Mesothelial cell of epicardium (in vitro differentiated cells): ENCODE measurements at places on chromosomes 13 and 19. TPM values are rescaled to one million over a fixed set of nuclear protein-coding genes. Genes with fewer than 3 reads are reported as not detected.

DNA sequence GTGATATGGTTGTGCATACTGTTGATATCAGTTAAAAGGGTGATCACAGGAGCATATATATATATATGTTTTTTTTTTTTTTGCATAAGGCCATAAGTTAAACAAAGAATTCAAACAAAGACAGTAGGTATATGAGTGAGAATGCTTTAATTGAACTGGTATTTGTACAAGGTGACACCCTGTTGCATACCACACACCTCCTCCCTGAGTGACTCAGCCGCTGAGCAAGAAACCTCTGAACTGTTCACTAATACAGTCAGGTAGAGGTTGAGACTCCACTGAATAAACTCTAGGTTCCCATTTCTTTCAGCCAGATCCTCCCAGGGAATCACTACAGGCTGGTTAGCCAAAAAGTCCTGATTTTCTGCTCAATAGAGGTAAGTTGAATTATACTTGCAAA, at the start of gene SCEL:
Gene SCEL, plus strand, starts transcription at position 259 of the 400 bp plus-strand sequence. CDS start 20,170 bp downstream, outside the sequence.
- no peak for DNase-seq
- H3K4me3 ChIP-seq, result no peak within 1 kb of the TSS
- H3K27me3 ChIP-seq, result no peaks in the 10 kb centered on the region
- H3K36me3 ChIP-seq, result no peaks in the 10 kb centered on the region

The ZNF765 gene
- total RNA-seq, result 15.5 to 17.7 TPM (median 16.1 TPM) in 3 replicates

DNA sequence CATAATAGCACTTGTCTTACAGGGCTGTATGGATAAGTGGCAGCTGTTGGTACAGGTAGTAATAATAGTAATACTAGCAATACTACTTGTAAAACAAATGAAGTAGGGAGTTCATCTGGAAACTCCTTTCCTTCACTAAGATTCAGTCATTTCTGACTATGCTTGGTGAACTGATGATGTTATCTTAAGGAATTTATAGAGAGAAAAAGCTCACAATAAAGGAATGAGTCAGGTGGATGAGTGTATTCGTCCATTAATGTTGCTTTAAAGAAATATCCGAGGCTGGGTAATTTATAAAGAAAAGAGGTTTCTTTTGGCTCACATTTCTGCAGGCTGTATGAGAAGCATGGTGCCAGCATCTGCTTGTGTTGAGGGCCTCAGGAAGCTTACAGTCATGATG, 477.3 kb downstream of the KLF12 start:
- no peak overlapping the region for H3K27ac ChIP-seq
- DNase-seq, result no peak
- H3K4me3 ChIP-seq, result no peak overlapping the region
- peaks cover 5% of the 10 kb centered on the region for H3K4me1 ChIP-seq

- no peak overlapping the region for H3K27ac ChIP-seq
- no peaks in the 10 kb centered on the region for H3K4me1 ChIP-seq
- DNase-seq, result no peak
- H3K4me3 ChIP-seq, result no peak overlapping the region
- peaks cover 37% of the 10 kb centered on the region for H3K27me3 ChIP-seq
- no peaks in the 10 kb centered on the region for H3K36me3 ChIP-seq
These were observed 8.1 kb upstream of the RABAC1 start for GRCh38 chr19:41967054-41967783.

DNA sequence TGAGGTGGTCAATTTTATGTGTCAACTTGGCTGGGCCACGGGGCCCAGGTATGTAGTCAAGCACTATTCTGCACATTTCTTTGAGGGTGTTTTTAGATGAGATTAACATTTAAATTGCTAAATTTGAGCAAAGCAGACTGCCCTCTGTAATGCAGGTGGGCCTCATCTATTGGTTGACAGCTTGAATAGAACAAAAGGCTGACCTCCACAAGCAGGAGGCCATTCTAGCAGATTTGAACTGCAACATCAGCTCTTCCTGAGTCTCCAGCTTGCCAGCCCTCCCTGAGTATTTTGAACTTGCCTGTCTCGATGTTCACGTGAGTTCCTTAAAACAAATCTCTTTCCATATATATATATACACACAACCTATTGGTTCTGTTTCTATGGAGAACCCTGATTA, 134.8 kb downstream of the DCLK1 start:
- no peak for DNase-seq
- H3K4me1 ChIP-seq, result peaks cover 64% of the 10 kb centered on the region
- H3K4me3 ChIP-seq, result no peak overlapping the region
- H3K27me3 ChIP-seq, result no peaks in the 10 kb centered on the region
- no peak overlapping the region for H3K27ac ChIP-seq

The PRX gene
- total RNA-seq, result 4.7 to 5.2 TPM (median 5.2 TPM) in 3 replicates

- DNase-seq, result no peak
- no peaks in the 10 kb centered on the region for H3K36me3 ChIP-seq
- H3K27me3 ChIP-seq, result peaks cover 28% of the 10 kb centered on the region
- H3K4me3 ChIP-seq, result no peak overlapping the region
- H3K4me1 ChIP-seq, result peaks cover 12% of the 10 kb centered on the region
These were observed 76.2 kb upstream of the ARHGEF7 start for GRCh38 chr13:111038887-111039286.

DNA sequence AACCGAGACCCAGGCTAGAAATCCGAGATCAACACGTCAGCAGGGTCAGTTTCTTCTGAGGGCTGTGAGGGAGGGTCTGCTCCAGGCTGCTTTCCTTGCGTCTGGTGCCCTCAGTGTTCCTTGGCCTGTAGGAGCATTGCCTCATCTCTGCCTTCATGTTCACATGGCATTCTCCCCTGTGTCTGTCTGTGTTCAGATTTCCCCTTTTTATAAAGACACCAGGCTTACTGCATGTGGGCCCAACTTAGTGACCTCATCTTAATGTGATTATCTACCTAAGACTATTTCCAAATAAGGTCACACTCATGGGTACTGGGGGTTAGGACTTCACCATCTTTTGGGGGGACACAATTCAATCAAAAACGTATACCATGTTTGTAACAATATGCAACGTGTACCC, 57.2 kb upstream of the C1QTNF9 start:
- no peaks in the 10 kb centered on the region for H3K27me3 ChIP-seq
- H3K27ac ChIP-seq, result no peak overlapping the region
- no peaks in the 10 kb centered on the region for H3K4me1 ChIP-seq
- no peak overlapping the region for H3K4me3 ChIP-seq

The APOE gene
- 285 to 290 TPM (median 289 TPM) in 3 replicates for total RNA-seq

DNA sequence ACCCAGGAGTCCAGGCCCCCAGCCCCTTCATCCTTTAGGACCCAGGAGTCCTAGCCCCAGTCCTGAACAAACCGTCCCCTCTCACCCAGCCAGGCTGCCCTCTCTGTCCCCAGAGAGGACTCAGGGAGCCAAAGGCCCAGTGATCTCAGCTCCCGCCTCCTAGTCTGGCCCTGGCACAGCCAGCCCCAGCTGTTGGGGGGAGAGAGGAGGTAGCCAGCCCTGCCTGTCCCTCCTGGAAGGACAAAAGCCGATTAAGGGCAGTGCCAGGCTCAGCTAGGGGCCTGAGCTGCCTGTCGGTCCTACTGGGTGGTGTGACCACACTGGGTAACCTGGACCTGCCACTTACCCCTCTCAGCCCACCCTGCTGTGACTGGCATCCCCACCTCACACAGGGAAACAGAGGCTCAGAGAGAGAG, 14.5 kb downstream of the LIPE start:
- H3K4me1 ChIP-seq, result peaks cover 5% of the 10 kb centered on the region
- peaks cover 6% of the 10 kb centered on the region for H3K36me3 ChIP-seq
- H3K4me3 ChIP-seq, result no peak overlapping the region
- H3K27ac ChIP-seq, result no peak overlapping the region
